NCI-H460 (cell line): ENCODE measurements at places on chromosomes 2 and 18.

DNA sequence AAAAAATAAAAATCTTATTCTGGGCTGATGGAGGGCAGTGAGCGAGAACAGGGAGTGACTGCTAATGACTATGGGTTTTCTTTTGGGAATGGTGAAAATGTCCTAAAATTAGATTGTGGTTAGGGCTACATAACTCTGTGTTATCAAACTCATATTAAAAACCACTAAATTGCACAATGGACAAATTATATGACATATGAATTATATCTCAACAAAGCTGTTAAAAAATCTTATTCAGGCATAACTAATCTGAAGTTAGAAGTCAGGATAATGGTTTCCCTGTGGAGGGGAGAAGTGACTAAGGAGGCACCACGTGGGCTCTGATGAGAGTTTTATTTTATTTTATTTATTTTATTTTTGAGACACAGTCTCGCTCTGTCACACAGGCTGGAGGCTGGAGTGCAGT, 32.1 kb upstream of the DPP4 start:
- no peak for DNase-seq

GRCh38 chr2:27822049-27822448, 50.5 kb downstream of the MRPL33 start:
- no peak for DNase-seq

DNA sequence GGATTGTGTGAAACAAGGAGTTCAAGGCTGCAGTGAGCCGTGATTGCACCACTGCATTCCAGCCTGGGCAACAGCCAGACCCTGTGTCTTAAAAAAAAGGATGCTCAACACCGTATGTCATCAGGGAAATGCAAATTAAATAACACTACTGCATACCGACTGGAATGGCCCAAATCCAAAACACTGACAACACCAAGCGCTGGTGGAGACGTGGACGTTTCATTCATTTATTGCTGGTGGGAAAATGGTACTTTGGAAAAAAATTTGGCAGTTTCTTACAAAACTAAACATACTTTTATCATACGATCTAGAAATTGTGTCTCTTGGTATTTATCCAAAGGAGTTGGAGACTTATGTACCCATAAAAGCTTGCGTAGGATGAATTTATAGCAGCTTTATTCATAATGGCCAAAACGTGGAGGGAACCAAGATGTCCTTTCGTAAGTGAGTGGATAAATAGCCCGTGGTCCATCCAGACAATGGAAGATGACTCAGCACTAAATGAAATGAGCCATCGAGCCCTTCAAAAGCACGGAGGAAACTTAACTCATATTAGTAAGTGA, 24.2 kb downstream of the NEU4 start:
- DNase-seq = no peak

DNA sequence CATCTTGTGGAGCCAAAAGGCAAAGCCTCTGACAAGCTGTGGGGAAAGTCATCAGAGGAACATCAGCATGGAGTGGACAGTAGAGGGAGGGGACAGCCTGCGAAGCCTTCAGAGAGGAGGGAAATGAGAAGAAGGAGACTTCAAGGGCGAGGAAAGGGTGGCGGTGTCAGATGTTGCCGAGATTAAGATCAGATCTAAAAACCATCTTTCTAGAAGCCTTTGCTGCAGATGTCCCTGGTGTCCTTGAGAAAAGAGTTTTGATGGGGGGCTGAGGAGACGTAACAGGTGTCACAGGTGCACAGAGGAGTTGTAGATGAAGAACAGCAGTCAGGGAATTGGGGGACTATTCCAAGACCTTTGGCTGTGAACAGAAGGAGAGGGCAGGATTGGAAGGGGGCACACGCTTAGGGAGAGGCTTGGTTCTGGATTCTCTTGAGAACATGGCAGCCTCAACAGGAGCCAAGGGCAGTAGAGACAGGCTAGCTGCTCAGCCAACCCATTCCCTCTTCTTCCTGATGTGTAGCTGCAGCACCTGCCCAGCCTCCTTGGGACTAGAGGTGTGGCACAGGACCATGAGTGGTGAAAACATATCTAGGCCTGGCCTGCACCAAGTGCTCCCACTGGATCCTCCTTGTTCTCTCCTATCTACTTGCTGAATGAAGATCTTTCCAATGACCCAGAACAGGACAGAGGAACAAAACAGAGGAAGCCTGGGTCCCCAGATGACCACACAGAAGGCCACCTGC, 22.7 kb upstream of the NCL start:
- DNase-seq = no peak

- no peak for DNase-seq
Measured at GRCh38 chr2:197030090-197030489, 103.6 kb upstream of the PGAP1 start.

GRCh38 chr2:82345910-82346309, 2041.4 kb upstream of the LRRTM1 start:
- no peak for DNase-seq

- DNase-seq = no peak
Measured at GRCh38 chr2:110881908-110882307, 149.5 kb downstream of the ACOXL start.

- no peak for DNase-seq
Measured at GRCh38 chr2:61091485-61091884, 25.8 kb downstream of the SANBR start.

GRCh38 chr2:127166231-127166860, 53.8 kb downstream of the CYP27C1 start:
- DNase-seq = no peak
